ENCODE measurements at places on chromosomes 1 and 21.

DNA sequence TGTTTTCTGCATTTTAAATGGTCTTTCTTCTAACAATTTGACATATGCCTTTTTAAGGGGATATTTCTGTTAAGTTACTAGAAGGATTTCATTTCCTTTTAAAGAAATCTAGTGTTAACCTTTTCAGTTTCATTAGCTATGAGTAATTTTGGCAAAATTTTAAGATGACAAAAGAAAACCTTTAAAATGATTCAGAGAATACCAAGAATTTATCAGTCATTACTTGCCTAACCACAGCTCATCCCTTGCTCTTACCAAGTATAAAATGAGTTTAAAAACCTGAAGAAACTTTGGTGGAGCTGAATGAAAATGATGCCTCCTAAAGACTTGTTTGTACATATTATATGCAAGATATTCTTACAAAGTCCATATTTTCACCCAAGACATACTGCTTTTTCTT is 101.7 kb downstream of the NEK7 start:
- DNase-seq = no peak

DNA sequence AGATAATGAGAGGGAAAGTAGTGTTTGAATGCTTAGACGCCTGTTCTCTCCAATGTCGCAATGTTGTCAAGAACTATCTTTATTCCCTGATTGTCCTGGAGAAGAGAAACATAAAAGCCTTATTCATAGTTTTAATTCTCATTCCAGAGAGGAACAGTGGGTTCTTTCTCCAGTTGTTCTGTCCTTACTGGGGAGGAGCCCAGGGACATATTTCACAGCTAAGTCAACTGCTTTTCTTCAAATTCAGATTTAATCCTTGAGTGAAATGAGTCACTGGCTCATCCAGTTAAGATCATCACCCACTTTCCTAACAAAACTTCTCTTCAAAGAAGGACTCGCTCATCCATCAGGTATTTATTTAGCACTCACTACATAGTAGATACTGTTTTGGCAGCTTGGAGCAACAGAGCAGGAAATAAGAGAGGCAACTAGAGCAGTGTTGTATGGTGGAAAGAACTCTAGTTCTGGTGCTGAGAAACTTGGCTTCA is 365.7 kb upstream of the USP24 start:
- DNase-seq = no peak

- DNase-seq = no peak
Measured at GRCh38 chr1:60746278-60746791, 336.0 kb upstream of the NFIA start.

DNA sequence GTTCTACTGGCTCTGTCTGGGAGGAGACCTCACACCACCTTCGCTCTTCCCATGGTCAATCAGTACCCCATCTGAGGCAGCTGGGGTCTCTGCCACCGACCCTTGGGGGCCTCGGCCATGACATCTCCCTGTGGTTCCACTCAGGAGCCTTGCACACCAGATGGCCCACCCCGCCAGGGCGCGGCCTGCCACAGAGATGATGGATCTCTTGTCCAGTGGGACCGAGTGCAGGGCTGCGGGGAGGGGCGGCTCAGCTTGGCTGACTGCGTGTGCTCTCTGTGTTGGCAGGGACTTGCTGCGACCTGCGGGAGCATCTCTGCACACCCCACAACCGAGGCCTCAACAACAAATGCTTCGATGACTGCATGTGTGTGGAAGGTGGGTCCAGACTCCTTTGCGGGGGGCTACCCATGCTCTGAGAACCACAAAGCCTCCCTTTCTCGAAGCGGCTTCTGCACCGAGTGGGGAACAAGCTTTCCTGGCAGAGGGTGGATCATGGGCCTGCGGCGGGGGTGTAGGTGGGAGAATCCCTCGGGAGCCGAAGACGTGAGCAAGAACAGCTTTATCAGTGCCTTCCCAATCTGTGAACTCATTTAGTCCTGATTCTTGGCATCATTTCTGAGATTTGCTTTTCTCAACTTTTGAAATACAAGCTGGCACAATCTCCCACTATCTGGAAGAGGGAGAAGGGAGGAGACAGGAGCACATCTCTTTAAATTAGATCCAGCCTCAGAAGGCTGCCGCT is 20.9 kb upstream of the AGTRAP start:
- DNase-seq = no peak

- DNase-seq = no peak
Measured at GRCh38 chr21:18384771-18385170, 18.8 kb downstream of the TMPRSS15 start.

DNA sequence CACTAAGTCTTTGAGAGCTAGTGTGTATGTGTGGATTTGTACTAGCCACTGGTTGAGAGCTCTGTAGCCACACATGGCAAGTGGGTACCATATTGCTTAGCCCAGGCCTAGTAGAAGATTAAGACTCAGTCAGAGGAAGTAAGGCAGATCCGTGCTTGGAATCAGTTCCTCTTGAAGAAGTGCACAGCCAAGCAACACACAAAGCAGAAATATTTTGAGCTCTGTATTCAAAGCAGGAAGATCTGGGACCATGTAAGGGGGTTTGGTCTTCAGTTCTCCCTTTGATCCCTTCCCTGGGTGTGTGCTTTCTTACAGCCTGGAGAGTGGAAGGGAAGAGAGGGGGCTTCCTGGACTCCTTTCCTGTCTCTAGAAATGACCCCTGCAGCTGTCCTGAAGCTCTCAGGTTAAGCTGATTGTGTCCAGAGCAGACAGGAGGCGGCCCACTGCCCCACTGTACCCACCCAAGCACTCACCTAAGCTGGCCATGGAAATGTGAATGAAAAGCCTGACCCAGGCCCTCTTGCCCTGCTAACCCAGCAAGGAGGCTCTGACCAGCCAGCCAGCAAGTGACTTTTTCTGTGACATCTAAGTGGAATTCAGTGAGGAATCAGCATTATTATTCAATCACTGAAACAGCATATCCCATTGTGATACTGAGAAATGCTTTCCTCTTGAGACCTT is 3.6 kb downstream of the ETS2 start:
- no peak for DNase-seq

GRCh38 chr1:156929596-156930238 is 9.3 kb downstream of the LRRC71 start:
- DNase-seq = no peak

DNA sequence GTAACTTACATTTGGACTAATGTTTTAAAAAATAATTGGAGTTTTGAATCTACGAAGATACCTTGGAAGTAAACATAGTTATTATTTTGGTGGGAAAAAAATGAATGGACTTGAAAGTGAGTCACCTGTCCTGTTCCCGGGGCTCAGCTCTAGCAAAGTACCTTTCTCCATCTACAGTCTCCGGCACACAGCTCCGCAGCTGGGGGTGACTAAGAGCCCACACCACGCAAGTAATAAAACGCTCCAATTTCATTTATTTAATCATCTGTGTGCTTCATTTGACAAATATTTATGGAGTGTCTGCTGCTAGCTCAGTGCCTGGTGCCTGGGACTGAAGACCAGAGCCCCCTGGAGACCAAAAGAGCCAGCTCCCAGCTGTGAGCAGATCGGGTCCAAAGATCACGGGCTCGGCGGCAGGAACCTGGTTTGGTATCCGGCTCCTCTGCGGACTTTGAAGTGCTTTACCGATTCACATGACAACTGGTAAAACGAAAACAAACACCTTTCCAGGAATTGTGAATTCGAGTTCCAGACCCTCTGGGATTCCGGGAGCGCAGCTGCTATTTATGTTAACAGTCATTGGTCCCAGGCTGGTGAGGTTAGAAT is 1.7 kb upstream of the RIPK4 start:
- DNase-seq = no peak

DNA sequence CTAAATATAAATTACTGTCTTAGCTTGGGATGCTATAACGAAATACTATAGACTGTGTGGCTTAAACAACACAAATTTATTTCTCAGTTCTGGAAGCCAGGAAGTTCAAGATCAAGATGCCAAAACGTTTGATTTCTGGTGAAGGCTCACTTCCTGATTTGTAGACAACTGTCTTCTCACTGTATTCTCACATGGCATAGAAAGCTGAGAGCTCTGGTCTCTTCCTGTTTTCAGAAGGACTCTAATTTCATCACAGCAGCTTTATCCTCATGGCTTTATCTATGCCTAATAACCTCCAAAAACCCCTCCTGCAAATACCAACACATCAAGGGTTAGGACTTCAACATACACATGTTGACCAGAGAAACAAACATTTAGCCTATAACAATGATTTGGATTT is 1795.5 kb downstream of the MRPL39 start:
- DNase-seq = no peak

- no peak for DNase-seq
Measured at GRCh38 chr21:41786509-41786987, 19.7 kb upstream of the RIPK4 start.

- no peak for DNase-seq
Measured at GRCh38 chr1:10185759-10186158, 24.6 kb upstream of the KIF1B start.

DNA sequence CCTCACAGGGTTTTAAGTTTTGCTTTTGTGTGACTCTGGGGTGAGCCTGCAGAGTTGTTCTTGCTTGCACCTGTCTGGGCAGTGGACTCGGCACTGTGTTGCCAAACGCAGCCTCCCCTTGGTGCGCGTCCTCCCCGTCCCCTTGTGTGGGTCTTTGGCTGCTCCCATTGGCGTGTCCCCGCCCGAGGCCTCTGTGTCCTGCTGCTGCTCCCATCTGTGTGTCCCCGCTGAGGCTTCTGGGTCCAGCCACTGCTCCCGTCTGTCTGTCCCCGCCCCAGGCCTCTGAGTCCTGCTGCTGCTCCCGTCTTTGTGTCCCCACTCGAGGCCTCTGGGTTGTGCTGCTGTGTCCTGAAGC is 62.8 kb downstream of the PCNT start:
- no peak for DNase-seq

DNA sequence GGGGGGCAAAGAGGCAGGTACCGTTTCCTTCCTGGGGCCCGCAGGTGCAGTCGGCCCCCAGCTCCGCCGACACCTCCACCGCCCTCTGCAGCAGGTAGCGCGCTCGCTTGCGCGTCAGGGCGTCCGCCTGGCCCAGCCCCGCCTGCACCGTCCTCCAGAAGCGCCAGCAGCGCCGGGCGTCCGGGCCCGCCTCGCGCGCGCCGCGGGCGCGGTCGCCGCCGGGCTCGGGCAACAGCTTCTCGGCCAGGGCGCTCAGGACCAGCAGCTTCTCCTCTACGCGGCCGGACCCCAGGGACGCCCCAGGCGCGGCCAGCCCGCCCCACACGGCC is 863 bp downstream of the TARBP1 start:
- DNase-seq = peak; percentile 56

GRCh38 chr1:40710581-40711315 is 19.2 kb downstream of the NFYC start:
- DNase-seq = no peak

- DNase-seq = no peak
Measured at GRCh38 chr1:167994560-167994959, 57.7 kb upstream of the MPC2 start.

DNA sequence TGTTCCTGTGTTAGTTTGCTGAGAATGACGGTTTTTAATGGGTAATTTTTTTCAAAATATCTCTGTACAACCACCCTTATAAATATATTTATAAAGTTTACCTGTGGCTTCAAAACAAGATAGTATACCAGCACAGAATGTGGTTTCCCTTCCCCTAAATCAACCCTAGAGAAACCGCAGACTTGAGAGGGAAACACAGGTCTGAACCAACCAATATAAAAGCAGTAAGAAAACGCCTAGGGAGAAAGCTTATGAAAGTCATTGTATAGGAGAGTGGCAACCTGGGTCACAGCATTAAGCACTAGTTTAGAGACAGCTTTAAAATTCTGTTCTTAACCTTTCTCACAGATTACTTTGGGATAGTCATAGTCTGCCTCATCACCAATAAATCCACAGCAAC is 180.6 kb upstream of the LHX8 start:
- no peak for DNase-seq

GRCh38 chr1:9093091-9093490 is 23.7 kb upstream of the SLC2A5 start:
- no peak for DNase-seq

GRCh38 chr1:221376286-221376685 is 365.6 kb downstream of the DUSP10 start:
- DNase-seq = no peak

DNA sequence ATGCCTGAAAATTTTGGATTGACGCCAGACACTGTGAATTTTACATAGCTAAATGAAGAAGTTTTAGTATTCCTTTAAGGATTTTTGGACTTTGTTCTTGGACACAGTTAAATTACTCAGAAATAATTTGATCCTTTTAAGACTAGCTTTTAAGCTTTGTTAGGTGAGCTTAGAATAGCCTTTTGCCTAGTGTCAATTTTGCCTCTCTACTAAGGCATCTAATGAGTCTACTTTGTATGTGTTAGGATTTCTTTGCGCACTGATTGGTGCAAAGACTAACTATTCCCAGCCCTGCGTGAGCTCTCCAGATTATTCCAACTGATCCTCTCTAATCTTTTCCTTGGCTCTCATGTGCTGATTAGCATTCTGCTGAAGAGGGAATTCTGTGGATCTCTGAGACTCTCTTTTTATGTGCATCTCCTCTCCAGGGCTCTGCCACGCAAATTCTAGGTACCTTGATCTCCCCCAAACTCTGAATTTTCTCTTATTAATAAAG is 128.1 kb upstream of the BCL9 start:
- DNase-seq = no peak

All from stimulated activated CD4-positive, alpha-beta T cell treated with anti-CD3 and anti-CD28 coated beads, TNF-alpha, amount 100 ng/mL, for 1 hour (primary cell).